Activated CD8-positive, alpha-beta memory T cell treated with anti-CD3 and anti-CD28 coated beads for 48 hours (primary cell): ENCODE measurements at places on chromosomes 1 and 21.

DNA sequence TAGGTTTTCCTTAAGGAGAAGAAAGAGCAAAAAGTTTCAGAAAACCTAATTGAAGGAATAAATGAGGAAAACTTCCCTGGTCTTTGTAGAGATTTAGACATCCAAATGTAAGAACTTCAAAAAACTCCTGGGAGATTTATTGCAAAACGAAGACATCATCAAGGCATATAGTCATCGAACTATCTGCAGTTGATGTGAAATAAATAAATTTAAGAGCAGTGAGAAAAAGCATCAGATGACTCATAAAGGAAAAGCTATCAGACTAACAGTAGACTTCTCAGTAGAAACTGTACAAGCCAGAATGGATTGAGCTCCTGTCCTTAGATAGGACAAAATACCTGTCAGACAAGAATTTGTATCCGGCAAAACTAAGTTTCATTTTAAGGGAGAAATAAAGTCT lies 569.4 kb upstream of the ADAMTS5 start:
- DNase-seq, result no peak

DNA sequence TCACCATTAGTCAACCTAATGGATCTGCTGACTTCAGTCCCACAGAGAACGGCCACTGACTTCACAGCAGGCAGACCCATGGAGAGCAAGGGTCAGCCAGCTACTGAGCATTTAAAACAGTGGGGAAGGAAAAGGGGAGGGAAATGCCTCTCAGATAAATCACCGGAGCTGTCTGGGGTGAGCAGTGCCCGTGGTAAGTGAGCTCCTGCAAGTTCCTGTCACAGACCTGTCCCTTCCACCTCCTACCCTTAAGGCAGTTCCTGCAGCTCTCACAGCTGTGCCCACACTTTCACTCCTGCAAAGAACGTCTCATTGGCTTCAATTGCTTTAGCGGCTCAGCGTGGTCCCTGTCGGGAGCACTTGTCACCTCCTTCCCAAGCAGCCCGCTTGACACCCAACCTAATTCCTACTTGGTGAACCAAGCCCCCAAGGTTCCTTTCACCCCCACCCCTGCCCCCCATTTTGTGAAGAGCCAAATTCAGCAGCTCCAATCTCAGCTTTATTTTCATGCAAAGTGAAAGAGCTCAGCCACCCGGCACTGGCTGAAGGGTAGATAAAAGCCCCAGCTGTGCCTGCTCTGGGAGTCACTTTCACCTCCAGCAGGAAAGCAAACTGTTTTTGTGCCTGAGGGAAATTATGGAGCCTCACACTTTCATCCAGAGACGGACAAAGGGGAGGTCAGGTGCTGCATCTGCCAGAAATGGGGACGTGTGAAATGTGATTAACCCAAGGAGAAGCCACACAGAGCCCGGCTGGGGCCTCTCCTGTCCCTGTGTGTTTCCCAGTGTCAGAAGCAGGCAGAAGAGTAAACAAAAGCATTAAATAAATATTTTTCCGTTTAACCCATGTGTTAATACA lies 306.2 kb downstream of the TTLL7 start:
- DNase-seq, result no peak

GRCh38 chr1:14350197-14350596 lies 248.3 kb upstream of the KAZN start:
- DNase-seq, result no peak

GRCh38 chr1:153030895-153031294 lies at the start of gene SPRR1B:
TSS of gene SPRR1B (plus strand) at chr1:153031203. CDS start at chr1:153032346, 1,143 bp downstream.
- DNase-seq, result no peak

GRCh38 chr1:29973406-29973805 lies 737.1 kb downstream of the PTPRU start:
- DNase-seq, result no peak

DNA sequence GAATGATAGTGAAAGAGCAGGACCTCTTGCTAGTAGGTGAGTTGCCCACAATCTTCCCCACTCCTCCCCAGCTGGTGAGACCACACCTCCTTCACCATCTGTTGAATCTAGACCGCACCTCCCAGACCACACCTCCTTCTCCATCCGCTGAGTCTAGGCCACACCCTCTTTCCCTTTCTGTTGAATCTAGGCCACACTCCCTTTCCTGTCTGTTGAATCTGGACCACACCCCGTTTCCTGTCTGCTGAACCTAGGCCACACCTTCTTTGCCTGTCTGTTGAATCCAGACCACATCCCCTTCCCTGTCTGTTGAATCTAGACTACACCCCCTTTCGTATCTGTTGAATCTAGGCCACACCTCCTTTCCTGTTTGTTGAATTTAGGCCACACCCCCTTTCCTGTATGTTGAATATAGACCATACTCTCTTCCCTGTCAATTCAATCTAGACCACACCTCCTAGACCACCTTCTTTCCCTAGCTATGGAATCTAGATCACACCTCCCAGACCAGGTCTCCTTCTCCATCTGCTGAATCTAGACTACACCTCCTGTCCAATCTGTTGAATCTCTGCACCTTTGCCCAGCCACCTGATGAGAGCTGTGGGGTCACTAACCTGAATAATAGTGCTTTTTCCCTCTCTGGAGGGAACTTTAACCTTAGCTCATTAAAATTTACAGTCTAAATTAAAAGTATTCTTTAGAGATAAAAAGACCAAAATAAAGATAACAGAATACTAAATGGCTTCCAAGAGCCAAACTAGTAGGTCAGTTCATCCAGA lies 116.3 kb downstream of the DAB1 start:
- DNase-seq, result peak; percentile 1

DNA sequence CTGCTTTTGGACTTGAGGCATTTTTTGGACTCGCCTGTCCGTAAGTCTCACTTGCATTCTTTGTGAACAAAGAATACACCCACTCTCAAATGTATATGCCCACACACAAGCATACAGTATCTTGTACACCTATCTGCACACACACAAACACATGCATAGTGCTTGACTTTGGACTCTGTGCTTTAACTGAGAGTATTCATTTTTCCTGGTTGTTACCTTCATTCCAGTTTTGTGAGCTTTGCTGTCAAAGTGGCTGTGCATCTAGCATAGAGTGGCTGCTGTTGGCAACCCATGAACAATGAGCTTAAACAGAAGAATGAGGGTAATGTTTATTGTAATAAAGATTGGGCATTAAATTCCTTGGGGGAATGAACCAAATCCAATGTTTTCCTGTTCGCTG lies 199.0 kb downstream of the PDE4B start:
- no peak for DNase-seq

GRCh38 chr1:166327886-166328285 lies 161.1 kb upstream of the FAM78B start:
- DNase-seq, result no peak

- DNase-seq, result no peak
These were observed 10.6 kb upstream of the UAP1 start for GRCh38 chr1:162550925-162551324.

GRCh38 chr1:45792744-45793143 lies 10.7 kb upstream of the MAST2 start:
- DNase-seq, result no peak

GRCh38 chr1:39110882-39111281 lies 84.7 kb downstream of the NDUFS5 start:
- DNase-seq, result no peak

GRCh38 chr1:70455291-70455690 lies 44.2 kb downstream of the CTH start:
- DNase-seq, result no peak

- no peak for DNase-seq
These were observed 12.5 kb downstream of the RBBP5 start for GRCh38 chr1:205109269-205109668.

DNA sequence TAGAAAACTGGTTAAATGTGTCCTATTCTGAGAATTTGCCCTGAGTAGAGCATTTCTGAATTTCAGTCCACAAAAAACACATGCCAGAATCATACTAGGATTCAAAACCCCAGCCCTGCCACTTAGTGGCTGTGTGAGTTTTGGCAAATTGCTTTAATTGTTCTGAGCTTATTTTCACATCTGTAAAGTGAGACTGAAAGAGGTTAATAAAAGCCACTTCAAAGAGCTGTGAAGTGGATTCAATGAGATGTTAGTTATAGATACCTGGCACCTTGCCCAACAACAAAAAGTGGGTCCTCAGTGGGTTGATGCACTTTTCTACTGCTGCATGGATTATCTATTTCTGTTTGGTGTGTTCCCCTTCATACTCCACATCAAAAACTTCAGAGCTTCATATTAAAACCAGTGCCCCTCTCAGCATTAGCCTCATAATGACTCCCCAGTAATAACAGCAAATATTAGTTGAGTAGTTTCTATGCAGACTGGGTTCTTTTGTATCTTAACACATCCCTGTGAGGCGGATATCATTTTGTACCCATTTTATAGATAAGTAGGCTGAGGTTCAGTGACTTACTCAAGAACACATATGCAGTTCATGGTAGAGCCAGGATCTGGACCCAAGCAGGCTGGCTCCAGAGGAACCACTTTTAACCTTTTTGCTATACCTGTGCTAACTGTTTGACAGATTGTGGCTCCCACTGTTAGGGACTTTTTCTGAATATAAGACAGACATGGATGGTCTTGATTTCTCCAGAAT lies 14.2 kb upstream of the ADORA3 start:
- DNase-seq, result no peak

- no peak for DNase-seq
These were observed 131.2 kb downstream of the CDC7 start for GRCh38 chr1:91631718-91632330.

- no peak for DNase-seq
These were observed 119.3 kb upstream of the BACE2 start for GRCh38 chr21:41048623-41049022.

GRCh38 chr1:53390261-53390660 lies 62.4 kb upstream of the LRP8 start:
- DNase-seq, result no peak
